ENCODE measurements at places on chromosomes 13 and 19.

DNA sequence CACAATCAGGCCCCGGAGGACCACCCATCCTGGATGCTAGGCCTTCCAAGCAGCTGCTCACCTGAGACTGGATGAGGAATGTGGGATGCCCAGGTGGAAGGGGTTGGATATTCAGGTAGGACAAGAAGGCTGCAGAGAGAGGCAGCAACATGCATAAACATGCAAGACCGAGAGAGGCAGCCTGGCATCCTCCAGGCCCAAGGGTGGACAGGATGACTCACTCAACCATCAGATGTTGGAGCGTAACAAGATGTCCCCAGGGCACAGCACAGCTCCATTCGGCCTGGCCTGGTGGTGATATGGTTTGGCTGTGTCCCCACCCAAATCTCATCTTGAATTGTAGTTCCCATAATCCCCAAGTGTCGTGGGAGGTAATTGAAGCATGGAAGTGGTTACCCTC is 10.0 kb upstream of the CABP5 start:
- no peak for DNase-seq

DNA sequence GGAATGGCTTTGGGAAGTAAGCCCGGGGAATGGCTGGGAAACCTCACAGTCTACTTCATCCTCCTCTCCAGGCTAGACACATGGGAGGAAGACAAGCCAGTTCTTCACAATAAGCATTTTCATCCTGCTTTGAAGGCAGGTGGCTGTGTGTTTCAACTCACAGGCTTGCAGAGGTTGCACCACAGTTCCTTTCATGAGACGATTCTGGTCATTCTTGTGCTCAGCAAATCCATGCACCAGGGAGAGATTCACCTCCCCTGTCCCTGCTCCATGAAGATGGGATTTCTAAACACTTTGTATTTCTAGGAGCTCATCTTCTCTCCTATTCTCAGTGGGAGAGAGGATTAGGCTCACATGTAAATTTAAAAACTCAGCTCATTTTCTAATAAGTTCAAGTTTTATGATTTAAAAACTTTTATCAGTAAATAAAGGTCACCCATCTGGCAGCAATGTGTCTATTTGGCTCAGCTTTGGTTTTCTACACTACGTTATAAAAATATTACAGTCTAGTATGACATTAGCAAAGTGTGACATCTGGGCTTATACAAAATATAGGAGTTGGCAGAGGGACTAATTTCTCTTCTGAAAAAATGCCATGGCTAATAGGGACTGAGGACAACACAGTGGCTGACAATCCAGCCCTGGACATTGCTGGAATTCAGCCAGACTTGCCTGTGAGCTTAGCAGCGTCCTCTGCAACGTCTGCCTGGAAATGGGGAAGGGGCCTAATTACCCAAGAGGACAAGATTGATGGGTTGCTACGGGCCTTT is 283.2 kb upstream of the SLC10A2 start:
- no peak for DNase-seq

DNA sequence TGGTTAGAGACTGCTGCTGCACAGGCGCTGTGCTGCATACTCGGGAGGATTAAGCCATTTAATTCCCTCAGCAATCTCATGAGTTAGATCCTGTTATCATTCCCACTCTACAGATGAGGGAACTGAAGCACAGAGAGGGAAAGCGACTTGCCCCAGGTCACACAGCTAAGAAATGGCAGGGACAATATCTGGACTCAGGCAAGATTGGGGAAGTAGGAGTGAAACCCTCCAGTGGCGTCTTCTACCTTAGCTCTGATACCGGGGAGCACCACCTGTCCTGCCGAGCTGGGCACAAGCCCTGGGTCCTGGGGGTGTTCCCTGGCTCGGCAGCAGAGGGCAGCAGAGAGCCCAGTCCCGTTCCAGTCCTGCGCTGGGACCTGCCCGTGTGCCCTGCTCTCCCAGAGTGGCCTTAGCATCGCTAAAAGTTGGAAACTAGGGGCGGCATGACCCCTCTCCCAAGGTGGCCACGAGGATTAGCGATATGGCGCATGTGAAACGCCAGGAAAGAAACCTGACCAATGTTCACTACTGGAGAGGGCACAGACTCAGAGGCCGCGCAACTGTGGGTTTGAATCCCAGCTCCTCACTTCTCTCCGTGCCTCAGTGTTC is 20.5 kb downstream of the CYTH2 start:
- peak; percentile 92 for DNase-seq

DNA sequence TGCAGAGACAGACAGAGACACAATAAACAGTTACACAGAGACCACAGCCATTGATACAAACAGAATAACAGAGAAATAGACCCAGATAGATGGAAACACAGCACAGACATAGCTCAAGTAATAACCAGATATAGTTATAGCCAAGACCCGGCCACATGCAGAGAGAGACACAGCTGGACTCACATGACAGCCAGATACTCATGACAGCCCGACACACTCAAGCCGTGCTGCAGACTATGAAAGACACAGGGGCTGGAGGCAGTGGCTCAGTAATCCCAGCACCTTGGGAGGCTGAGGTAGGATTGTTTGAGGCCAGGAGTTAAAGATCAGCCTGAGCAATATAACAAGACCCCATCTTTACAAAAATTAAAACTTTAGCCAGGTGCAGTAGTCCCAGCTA is 1.6 kb upstream of the DENND1C start:
- DNase-seq: no peak

- no peak for DNase-seq
Observed at GRCh38 chr19:15289673-15290072, 42.7 kb downstream of the BRD4 start.

- no peak for DNase-seq
Observed at GRCh38 chr13:37966266-37966665, 96.7 kb upstream of the TRPC4 start.

DNA sequence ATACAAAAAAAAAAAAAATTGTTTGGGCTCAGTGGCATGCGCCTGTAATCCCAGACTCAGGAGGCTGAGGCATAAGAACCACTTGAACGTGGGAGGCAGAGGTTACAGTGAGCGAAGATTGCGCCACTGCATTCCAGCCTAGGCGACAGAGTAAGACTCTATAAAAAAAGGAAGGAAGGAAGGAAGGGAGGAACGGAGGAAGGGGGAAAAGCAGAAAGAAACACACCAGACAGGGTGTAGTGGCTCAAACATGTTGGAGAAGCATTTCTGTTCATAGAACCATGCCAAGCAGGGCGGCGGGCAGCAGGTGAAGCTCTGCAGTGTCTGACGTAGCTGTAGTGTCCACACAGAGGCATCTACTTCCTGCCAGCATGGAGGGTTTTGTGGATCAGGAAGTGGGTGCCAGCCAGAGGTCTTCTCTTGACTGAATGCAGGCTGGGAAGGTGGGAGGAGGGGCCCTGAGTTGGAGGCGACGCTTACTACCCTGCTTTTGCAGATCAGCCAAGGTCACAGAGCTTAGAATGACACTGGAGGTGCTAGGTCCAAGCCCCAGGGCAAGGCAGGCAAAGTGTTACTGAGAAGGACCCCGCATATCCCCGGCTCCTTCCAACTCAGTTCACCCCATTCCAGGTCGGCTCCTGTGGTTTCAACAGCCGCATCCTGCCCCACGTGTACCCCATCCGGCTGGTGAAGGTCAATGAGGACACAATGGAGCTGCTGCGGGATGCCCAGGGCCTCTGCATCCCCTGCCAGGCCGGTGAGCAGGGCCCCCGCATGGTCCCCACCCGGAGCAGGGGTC is 11.6 kb upstream of the PGLS start:
- DNase-seq: no peak

DNA sequence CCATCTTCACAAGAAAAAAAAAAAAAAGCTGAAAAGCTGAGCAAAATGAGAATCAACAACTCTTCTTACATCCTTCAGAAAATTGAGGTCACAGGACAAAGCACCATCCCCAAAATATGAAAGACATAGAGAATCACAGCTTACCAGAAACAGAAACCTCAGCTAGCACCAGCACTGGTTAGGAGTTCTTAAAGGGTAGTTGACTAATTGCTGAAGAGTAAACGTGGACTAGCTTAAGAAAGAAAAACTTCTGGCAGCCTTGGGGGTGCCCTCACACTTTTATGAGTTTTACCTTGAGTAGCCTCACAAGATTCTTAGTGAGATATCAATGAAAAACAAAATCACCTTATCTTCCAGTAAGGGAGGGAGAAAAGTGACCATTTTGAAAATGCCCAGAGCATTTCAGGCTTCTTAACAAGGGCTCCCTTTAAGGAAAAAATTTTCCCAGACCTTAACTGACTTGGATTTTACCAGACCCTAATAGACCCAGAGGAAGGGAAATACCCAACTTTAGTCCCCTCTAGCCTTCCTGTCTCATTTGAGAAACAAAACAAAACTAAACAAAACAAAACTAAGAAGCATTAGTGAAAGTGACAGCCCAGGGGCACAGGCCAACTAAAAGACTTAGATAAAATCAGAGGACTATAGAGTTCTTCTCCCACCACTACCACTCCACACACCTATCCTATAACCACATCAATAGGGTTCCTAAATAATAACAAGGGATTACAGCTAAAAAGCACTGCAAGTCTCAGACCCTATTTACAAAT is 888.6 kb downstream of the DIAPH3 start:
- DNase-seq: no peak

DNA sequence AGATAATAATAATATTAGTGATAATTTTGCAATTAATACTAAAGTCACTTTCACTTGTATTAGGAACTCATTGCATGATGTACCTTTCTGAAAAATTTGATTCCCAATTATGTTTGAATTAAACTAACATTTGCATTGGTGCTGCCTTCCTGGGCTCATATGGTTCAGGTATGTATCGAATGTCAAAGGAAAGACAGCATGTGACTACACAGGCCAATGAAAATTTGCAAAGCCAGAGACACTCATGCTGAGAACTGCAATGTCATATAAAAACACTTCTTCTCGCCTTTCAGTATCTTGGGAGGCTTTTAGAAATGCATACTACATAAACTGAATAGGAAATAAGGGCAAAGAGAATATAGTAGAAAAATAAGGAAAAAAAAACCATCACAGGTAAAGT is 44.3 kb downstream of the RAP2A start:
- DNase-seq: no peak

DNA sequence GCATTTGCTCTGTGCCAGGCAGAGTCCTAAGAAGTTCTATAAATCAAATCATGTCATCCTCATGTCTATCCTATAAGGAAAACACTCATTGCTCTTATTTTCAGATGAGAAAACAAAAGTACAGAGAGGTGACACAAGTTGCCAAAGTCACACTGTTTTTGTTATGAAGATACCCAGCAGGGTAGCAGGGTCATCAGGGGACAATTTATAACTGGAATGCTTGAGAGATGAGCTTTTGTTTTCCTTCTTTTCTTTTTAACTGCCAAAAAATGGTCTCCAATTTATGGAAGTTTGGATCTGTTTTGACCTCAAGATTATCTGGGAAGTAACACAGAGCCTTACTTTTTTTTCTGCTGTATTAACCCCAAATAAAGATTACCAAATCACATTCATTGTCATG is 354.1 kb downstream of the SUCLA2 start:
- no peak for DNase-seq

DNA sequence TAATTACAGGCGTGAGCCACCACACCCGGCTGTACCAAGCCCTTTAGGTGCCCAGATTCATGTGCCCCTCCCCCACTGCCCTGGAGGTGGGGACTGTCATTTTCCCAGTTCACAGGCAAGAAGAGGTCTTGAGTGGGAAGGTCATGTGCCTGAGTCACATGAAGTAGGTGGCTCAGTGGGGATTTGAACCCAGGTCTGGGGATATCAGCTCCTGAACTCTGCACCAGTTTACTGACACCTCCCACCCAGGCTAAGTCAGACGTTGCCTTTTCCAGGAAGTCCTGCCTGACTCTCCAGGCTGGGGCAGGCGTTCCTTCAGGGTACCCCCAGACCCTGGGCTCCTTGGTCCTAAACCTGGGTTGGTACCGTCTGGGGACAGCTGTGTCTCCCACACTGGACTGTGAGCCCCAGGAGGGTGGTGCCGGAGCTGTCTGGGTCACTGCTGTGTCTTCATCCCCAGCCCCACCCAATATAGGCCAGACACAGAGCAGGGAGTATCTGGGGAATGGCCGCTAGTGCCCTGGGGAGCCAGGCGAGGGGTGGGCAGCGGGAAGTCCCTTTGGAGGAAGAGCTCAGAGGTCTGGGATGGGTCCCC is 8.6 kb downstream of the VASP start:
- no peak for DNase-seq

DNA sequence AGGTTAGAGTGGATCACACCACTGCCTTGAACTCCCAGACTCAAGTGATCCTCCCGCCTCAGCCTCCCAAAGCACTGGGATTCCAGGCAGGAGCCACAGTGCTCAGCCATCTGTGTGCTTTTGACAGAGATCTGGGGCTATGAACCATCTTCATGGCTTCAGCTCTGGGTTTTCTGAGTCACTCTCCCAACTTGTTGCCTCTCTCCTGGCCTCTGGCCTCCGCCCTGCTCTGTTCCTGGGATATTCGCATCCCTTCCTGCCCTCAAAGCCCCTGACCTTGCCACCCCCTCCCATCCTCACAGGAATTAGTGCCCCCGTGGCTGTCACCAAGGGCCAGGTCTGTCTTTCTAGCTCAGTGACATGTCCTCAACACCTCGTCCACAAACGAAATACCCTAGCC is 5.7 kb upstream of the GMIP start:
- no peak for DNase-seq

DNA sequence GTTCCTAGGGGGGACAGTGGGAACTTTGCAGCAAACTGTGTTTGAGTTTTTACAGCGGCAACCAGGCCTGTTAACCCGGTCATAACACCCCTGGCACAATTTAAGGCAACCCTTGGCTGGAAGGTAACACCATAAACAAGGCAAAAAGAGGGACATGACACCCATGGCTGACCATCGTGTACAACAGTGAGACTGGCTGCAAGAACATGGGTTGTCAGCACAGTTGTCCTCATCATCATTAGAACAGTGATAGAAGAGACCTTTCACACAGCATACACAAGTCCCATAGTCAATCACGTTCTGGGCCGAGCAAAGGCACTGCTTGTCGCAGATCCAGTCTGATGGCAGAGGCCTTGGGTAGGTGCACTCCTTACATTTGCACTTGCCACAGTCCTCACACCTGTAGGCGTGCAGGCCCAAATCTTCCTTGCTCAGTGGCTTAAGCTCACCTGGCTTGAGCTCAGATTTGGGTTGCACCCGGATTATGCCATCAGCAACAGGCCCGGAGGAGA is 4.1 kb downstream of the SPRY2 start:
- DNase-seq: no peak

DNA sequence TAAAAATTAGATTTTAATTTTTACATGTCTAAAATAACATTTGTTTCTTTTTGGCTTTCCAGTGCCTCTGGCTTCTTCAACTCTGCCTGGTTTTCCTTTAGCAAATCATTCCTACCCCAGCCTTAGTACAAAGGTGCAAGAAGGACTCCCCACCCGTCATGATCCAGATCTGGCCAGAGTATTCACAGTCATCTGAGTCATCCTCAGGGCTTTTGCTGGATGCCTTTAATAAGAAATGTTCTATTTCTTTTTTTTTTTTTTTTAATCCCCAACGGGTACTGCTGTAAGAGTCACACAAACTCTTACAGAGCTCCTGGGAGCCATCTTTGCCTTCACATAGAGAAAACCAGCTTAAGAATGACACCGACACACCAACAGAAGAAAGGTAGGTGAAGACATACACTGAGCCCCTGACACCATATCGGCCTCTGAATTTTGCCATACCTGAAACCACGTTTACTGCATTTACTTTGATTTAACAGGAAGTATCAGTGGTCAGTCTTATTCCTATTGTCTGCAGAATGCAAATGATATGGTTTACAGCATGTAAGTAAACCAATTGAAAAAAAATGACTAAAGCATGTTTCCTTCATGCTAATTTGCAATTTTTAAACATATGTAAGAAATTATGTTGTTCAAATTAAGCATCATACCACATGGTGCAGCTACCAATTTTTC is 184.4 kb downstream of the NALCN start:
- DNase-seq: no peak

GRCh38 chr13:40878823-40879222 is 89.4 kb downstream of the SLC25A15 start:
- no peak for DNase-seq

All from H9 (cell line).